ENCODE measurements at places on chromosomes 7 and 10. TPM values are rescaled to one million over a fixed set of nuclear protein-coding genes. Genes with fewer than 3 reads are reported as not detected.

SLC29A3 gene
- total RNA-seq = 3.6 TPM

BAMBI gene
- total RNA-seq = 0.14 TPM

ACTL6B gene
- total RNA-seq = not detected

APBB1IP gene
- 58.0 TPM for total RNA-seq

EBF3 gene
- not detected for total RNA-seq

MGAM2 gene
- not detected for total RNA-seq

GRK5 gene
- 11.1 TPM for total RNA-seq

LRGUK gene
- 0.50 TPM for total RNA-seq

ACSM6 gene
- total RNA-seq = not detected
